Osteoblast (primary cell): ENCODE measurements at places on chromosomes 6 and 20.

DNA sequence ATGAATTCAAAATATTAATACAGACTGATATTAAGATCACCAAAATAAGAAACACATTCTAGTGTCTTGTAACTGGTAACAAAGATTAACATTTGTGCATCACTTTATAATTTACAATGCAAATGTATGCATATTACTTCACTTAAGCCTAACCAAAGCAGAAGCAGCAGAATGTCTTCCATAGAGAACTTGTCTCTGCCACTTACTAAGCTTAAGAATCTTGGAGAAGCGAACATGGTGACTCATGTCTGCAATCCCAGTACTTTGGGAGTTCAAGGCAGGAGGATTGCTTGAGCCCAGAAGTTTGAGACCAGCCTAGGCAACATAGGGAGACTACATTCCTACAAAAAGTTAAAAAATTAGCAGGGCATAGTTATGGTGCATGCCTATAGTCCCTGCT is 18.8 kb downstream of the AK9 start:
- no peak overlapping the region for H3K4me3 ChIP-seq
- no peaks in the 10 kb centered on the region for H3K36me3 ChIP-seq
- H3K4me1 ChIP-seq: peaks cover 9% of the 10 kb centered on the region
- H3K27me3 ChIP-seq: no peaks in the 10 kb centered on the region
- no peak overlapping the region for H3K27ac ChIP-seq

DNA sequence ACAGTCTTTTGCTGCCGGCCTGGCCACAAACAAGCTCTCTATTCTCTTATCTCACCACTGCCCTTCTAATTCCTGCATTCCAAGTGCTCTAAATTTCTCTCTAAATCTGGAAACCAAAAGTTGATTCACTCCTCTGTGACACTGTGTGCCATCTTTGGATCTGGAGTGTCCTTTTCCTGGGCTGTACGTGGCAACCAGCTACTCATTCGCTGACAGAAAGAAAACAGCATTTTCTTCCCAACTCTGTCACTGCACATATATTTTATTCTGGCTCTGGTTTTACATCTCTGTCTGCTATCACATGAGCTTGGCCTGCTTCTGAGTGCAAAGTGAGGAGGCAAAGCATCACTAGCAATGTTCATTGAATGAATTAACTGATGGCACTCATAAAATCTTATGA is 397.2 kb upstream of the MAP3K7 start:
- no peaks in the 10 kb centered on the region for H3K4me1 ChIP-seq
- no peak overlapping the region for H3K27ac ChIP-seq
- no peaks in the 10 kb centered on the region for H3K36me3 ChIP-seq
- DNase-seq: no peak
- H3K27me3 ChIP-seq: no peaks in the 10 kb centered on the region
- no peak overlapping the region for H3K4me3 ChIP-seq

DNA sequence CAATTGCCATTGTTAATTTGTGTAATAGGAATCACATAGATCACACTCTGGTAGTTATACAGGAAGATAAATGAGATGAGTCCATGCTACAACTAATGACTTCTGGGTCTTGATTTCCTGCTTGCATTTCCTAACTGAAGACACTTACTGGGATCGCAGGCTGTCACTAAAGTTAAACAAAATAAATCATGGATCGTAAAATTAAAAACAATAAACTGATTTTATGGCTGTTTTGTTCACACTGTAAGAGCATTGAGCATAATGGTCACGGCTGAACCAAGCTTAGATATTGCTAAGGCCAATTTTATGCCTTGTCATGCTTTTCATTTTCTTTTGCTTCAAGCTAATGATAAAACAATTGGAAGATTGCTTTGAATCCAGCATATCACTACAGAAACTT is 332.5 kb upstream of the CITED2 start:
- DNase-seq: no peak
- no peak overlapping the region for H3K27ac ChIP-seq
- no peaks in the 10 kb centered on the region for H3K36me3 ChIP-seq
- H3K4me3 ChIP-seq: no peak overlapping the region
- H3K27me3 ChIP-seq: no peaks in the 10 kb centered on the region

DNA sequence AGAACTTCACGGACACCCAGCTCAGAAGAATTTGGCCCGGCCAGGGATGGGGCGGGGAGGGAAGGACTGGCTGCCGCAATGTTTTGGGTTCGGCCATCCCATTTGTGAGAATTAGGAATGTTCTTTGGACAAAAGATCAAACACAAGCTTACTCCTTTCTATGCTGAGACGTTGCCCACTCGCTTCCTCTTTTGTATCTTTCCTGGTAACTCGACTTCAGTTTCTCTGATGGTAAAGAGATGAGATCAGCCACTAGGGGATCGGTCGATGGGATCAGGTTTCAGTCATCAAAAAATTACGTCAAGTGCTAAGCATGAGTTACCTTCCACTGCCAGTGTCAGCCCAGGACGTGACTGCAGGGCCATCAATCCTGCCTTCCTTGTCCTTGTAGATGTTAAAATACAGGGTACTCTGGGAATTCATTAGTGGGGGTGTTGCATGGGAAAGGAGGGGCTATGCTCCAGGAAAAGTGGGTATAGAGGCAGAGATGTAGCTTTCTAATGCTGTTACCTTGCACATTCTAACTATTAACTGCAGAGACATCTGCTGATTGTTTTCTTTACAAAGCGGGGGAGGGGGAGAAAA is 190.2 kb downstream of the TSHZ2 start:
- no peaks in the 10 kb centered on the region for H3K36me3 ChIP-seq
- peaks cover 11% of the 10 kb centered on the region for H3K4me1 ChIP-seq
- no peaks in the 10 kb centered on the region for H3K27me3 ChIP-seq
- no peak for DNase-seq

DNA sequence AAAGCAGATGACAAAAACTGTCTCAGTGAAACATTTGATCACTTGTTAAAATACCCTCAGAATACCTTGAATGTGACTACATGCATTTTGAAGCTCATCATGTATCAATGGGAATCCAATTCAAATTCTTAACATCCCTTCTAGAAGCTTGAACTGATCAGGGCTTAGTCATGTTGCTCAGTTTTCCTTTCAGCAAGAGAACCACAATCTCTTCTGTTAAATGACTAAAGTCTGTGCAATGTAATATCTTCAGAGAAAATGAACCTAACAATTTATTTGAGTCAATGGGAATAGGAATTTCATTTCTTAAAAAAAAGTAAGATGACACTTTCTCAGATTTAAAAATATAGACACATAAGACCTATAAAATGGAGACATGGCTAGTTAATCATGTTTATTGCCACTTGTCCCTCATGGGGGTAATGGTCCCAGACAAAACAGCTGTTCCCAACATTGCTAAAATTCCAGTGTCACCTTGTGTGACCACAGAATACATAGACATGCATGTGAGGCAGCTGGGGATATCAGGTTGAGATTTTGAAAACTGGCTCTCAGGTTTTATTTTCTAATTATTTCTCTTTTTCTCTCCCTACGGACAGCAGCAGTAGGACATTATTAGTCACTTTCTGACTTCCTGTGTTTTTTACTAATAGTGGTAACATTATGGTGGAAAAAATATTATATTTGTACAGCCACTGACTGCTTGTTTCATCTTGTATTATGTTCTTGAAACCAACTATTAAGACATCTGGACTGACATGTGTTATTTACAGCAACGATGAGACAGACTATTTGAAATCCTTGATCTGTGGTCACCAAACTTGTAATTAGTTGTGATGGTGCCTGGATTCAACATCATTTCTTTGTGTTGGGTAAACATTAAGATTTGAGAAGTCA is 192.5 kb downstream of the COL9A1 start:
- H3K27ac ChIP-seq: no peak overlapping the region
- DNase-seq: no peak
- no peaks in the 10 kb centered on the region for H3K27me3 ChIP-seq
- H3K4me3 ChIP-seq: no peak overlapping the region

DNA sequence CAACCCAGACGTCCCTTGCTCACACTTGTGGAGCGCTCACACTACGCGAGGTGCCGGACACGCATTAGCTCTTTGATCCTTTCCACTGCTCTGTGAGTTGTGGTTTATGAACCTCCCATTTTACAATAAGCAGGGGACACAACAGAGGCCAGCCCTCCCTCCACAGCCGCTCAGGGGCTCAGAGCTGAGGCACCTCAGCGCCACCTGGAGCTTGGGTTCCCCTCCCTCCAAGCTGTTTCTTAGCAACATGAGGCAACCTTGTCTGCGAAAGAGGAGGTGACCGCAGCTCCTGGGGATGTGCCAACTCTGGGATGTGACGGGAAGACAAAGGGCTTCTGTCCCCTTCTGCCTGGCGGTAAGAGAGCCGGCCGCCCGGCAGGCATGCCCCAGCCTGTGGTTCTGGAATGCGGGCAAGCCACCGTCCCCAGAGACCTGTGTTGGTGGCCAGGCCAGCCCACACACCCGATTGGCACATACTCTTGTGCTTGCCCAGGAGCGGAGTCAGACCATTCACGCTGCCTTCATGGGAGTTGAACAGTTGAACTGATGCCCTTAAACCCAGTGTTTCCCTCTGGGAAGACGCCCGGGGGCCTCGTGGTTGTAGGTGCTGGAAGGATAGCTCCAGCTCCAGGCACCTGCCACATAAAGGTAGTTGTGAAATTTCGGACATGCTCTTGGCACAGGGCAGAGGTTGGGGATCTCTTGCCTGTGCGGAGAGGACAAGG is 44.5 kb downstream of the RBM38 start:
- no peaks in the 10 kb centered on the region for H3K36me3 ChIP-seq
- H3K4me1 ChIP-seq: no peaks in the 10 kb centered on the region
- peaks cover 15% of the 10 kb centered on the region for H3K27me3 ChIP-seq
- no peak overlapping the region for H3K4me3 ChIP-seq
